ENCODE measurements at places on chromosomes 4 and X.

DNA sequence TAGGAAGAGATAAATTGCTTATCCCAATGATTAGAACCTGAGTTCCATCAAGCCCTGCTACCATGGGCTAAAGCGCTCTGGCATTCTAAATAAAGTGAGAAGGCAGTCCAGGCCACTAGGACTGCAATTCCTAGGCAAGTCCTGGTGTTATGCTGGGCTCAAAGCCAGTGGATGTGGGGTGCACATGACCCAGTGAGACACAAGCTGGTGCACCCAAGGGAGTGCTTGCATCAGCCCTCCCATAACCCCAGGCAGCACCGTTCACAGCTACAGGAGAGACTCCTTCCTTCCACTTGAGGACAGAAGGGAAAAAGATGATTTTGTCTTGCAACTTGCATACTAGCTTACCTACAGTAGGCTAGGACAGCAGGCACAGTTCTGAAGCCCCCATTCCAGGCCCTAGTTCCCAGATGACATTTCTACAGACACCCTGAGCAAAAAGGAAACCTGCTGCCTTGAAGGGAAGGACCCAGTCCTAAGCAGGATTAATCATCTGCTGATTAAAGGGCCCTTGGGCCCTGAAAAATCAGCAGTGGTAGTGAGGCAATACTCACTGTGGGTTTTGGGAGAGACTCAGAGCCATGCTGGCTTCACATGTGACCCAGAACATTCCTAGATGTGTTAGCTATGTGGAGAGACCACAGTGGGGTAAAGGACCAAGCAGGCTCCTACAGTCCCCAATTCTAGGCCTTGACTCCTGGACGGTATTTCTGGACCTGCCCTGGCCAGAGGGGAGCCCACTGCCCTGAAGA lies 77.8 kb downstream of the KLHL13 start:
- H3K36me3 ChIP-seq, result no peaks in the 10 kb centered on the region
- no peak overlapping the region for H3K4me3 ChIP-seq
- no peaks in the 10 kb centered on the region for H3K27me3 ChIP-seq
- H3K27ac ChIP-seq, result no peak overlapping the region
- H3K4me1 ChIP-seq, result no peaks in the 10 kb centered on the region
- peak; percentile 7 for DNase-seq

- H3K27ac ChIP-seq, result no peak overlapping the region
- no peaks in the 10 kb centered on the region for H3K4me1 ChIP-seq
- DNase-seq, result no peak
- H3K27me3 ChIP-seq, result no peaks in the 10 kb centered on the region
These were observed 69.4 kb upstream of the CLDN34 start for GRCh38 chrX:9897761-9898161.

- no peak for DNase-seq
- peaks cover 59% of the 10 kb centered on the region for H3K4me1 ChIP-seq
These were observed 62.7 kb downstream of the TMEM131L start for GRCh38 chr4:153528705-153529485.

GRCh38 chrX:47573341-47574075 lies 8.7 kb upstream of the TIMP1 start:
- no peaks in the 10 kb centered on the region for H3K27me3 ChIP-seq
- DNase-seq, result peak; percentile 58
- H3K27ac ChIP-seq, result peak overlapping the region; percentile 81
- peak overlapping the region; percentile 38 for H3K4me3 ChIP-seq
- H3K36me3 ChIP-seq, result peaks cover 37% of the 10 kb centered on the region

GRCh38 chr4:3339577-3339976 lies 46.8 kb downstream of the RGS12 start:
- no peak overlapping the region for H3K4me3 ChIP-seq
- H3K27ac ChIP-seq, result no peak overlapping the region
- peaks cover 10% of the 10 kb centered on the region for H3K4me1 ChIP-seq

DNA sequence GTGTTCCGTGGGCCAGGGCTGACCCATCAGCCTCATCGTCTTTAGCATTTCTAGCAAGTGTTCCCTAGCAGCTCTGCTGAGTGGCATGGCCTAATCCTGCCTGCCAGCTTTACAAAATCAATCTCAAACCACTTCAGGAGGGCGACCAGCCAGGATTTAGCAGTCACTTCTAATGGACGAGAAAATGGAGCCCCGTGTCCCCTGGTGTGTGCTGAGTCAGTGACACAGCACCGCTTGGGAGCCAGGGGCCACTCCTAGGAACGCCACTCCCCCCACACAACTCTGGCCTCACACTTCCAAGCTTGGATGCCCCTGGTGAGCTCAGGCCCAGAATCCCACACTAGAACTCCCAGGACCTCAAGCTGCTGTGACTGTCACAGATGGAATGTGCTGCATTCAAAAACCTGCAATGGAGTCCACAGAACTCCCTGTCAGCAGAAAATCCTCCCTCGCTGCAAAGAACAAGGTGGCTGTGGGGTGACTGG lies 311.2 kb upstream of the GATB start:
- DNase-seq, result peak; percentile 14
- H3K27me3 ChIP-seq, result no peaks in the 10 kb centered on the region
- H3K4me1 ChIP-seq, result peaks cover 7% of the 10 kb centered on the region
- H3K4me3 ChIP-seq, result no peak overlapping the region

DNA sequence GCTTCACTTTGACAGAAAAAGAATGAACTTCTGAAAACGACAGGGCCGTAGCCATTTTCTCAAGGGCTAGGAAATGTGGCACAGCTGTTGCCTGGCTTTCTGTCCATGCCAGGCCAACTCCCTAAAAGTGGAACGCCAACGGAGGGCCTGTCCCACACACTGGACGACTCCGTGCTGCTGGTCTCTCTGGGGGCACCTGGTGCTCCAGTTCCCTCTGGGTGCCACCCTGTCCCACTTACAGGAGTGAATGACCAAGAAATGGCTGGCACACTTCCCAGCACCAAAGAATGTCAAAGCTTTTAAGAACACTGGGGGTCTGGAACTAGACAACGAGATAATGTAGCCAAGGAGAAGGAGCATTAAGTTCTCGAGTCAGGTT lies 40.9 kb downstream of the GATB start:
- H3K27ac ChIP-seq, result peak overlapping the region; percentile 68
- no peaks in the 10 kb centered on the region for H3K27me3 ChIP-seq
- H3K4me1 ChIP-seq, result no peaks in the 10 kb centered on the region
- no peaks in the 10 kb centered on the region for H3K36me3 ChIP-seq
- no peak overlapping the region for H3K4me3 ChIP-seq

DNA sequence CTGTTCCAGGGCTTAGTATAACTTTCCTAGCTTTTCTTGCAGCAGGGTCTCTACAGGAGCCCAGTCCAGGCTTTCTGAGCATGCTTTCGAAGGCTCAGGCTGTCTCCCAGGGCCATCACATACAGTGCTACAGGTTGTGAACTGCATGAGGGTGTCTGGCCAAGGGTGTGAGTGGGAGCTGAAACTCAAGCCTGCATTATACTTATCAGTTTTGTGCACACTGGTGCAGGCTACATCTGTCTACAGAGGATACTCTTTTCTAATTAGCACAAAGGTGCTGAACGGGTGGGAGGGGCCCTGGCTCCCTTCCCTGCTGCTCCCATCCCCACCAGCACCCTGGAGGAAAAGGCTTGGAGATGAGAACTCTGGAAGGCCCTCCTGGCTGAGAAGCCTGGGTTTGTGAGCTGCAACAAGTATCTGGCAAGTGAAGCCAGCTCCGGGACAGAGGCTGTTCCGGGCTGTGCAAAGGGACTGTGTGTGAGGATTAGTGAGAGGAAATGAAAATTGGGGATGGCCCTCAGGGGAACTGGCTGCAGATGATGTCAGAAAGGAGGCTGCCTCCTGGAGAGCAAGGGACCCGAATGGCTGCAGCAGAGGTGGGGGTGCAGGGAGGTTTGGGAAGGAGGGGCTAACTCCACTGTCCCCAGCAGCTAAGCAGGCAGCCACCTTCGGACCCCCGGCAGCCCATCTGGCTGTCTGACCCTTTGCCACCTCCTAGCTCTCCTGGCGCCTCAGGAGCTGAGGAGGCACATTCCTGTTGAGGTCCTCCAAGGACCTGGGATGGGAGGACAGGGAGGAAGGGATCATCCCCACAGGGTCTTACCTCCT lies 68.5 kb downstream of the EFNB1 start:
- no peaks in the 10 kb centered on the region for H3K27me3 ChIP-seq
- DNase-seq, result no peak
- H3K4me3 ChIP-seq, result no peak overlapping the region

DNA sequence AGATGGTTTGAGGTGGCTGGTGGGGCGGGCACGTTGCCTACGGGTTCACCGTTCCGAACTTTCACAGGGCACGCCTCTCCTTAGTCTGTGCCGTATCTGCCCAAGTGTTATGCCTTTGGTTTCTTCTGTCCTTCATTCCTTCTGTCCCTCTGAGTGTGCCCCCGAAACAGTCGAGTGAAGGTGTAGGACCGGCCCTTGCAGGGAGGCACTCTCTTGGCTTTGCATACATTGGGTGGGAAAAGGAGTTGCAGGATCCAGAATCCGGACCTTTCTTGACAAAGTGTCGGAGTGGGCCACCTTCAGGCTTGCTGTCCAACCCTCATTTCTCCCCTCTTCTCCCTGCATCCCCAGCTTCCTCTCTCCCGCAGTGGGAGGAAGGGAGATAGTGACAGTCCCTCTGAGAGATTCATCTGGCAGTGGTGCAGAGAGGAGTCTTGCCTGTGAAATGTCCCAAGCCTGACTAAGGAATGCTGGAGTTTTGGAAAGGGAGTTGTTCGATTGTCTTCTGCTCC lies 569 bp downstream of the ARFIP1 start:
- H3K27me3 ChIP-seq, result no peaks in the 10 kb centered on the region
- H3K4me3 ChIP-seq, result peak overlapping the region; percentile 89
- peak overlapping the region; percentile 89 for H3K27ac ChIP-seq
- DNase-seq, result no peak

Data from heart right ventricle (tissue), 16 donors.